ENCODE measurements at places on chromosomes 3 and 15.

GRCh38 chr3:107361633-107362032, 15.6 kb upstream of the CCDC54 start:
- no peak overlapping the region for H3K27ac ChIP-seq
- no peaks in the 10 kb centered on the region for H3K27me3 ChIP-seq
- no peaks in the 10 kb centered on the region for H3K4me1 ChIP-seq

- H3K27ac ChIP-seq = no peak overlapping the region
- H3K4me1 ChIP-seq = no peaks in the 10 kb centered on the region
- H3K36me3 ChIP-seq = no peaks in the 10 kb centered on the region
- no peak overlapping the region for H3K4me3 ChIP-seq
- H3K27me3 ChIP-seq = no peaks in the 10 kb centered on the region
- no peak for DNase-seq
Observed at GRCh38 chr3:148757238-148758215, 59.8 kb downstream of the AGTR1 start.

DNA sequence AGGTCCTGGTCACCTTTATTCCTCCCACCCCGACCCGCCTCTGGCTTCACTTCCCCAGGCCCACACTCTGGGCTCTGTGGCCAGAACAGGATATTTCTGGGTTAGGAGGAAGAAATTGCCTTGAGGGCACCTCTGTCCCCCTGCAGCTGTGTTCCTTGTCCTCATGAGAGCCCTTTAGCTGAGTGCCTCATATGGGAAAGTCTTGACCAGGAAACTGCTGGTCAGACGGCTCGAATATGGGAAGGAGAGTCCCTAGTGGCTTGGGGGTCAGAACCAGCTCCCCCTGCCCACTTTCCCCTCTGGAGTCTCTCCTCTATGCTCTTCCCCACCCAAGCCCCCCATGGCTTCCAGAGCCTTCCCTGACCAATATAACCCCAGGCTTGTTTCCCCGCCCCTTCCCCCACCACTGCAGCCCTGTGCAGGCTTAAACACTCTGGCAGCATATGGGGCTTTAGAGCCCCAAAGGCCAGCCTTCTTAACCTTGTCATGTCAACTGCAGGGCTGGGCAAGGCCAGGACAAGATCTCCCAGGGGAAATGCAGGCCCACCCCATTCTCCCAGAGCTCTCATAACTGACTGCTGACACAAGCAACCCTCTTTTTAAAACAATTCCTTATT, 36.4 kb downstream of the SEC22C start:
- no peaks in the 10 kb centered on the region for H3K27me3 ChIP-seq
- no peaks in the 10 kb centered on the region for H3K4me1 ChIP-seq
- no peaks in the 10 kb centered on the region for H3K36me3 ChIP-seq
- DNase-seq = no peak

GRCh38 chr15:92545996-92546395, 109.6 kb downstream of the FAM174B start:
- no peaks in the 10 kb centered on the region for H3K36me3 ChIP-seq
- H3K4me3 ChIP-seq = no peak overlapping the region
- no peak overlapping the region for H3K27ac ChIP-seq
- no peak for DNase-seq
- H3K4me1 ChIP-seq = no peaks in the 10 kb centered on the region
- H3K27me3 ChIP-seq = no peaks in the 10 kb centered on the region

GRCh38 chr15:52068004-52068615, 44.5 kb downstream of the BCL2L10 start:
- no peaks in the 10 kb centered on the region for H3K27me3 ChIP-seq
- H3K36me3 ChIP-seq = no peaks in the 10 kb centered on the region
- no peak overlapping the region for H3K4me3 ChIP-seq
- no peak for DNase-seq

DNA sequence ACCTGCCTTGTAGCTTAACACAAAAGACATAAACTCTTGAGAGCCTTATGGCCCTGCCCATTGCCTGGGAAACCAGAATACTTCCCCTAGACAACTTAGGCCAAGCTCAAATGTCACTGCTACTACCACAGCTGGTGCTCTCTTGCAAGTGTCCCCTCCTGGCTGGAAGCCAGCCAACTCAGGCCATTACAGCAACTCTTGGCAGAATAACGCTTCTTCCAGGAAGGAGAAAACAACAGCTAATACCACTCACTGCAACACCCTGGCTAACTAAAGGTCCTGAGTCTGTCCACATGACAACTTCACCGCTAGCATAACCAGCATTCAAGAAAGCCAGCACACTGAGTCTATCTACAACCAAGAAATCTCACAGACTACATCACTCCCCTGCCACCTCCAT, 5.1 kb upstream of the B4GALT4 start:
- H3K36me3 ChIP-seq = no peaks in the 10 kb centered on the region
- no peak overlapping the region for H3K4me3 ChIP-seq
- H3K4me1 ChIP-seq = peaks cover 9% of the 10 kb centered on the region
- H3K27ac ChIP-seq = no peak overlapping the region
- no peak for DNase-seq

DNA sequence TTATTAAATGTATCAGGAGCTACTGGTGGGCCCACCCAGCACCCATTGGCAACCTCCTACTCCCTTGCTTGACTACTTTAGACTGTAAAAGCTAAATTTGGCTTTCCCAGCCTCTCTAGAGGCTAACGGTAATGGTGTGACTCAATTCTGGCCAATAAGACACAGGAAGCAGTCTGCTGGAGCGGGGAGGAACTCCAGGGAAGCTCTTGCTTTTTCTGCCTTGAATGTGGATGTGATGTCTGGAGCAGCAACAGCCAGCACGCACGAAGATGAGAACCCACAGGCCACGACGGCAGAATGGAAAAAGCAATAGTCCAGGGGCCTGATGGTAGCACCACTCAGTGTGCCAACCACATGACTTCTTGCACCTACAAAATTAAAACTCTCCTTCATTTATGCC, 39.9 kb downstream of the RAB6B start:
- H3K27ac ChIP-seq = no peak overlapping the region
- no peak for DNase-seq
- no peaks in the 10 kb centered on the region for H3K4me1 ChIP-seq

- no peak overlapping the region for H3K4me3 ChIP-seq
- no peaks in the 10 kb centered on the region for H3K27me3 ChIP-seq
- peaks cover 11% of the 10 kb centered on the region for H3K4me1 ChIP-seq
- DNase-seq = no peak
Observed at GRCh38 chr3:195249057-195249770, 21.7 kb downstream of the XXYLT1 start.

DNA sequence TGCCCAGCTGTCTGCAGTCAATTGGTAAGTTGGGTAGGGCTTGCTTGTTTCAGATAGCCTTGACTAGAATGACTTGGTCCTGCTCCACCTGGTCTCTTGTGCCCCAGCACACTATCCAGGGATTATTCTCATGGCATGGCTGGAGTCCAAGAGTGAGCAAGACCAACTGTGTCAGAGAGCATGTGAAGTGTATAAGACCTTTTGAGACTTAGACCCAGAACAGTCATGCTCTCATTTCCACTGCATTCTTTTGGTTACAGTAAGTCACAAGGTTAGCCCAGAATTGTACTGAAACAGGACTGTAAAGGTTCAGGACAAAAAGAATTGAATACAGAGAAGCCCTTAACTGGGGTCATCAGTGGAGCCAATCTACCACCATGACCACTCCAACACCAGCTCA, 650.8 kb upstream of the ADAMTS9 start:
- no peak overlapping the region for H3K27ac ChIP-seq
- no peak overlapping the region for H3K4me3 ChIP-seq
- no peaks in the 10 kb centered on the region for H3K27me3 ChIP-seq
- no peak for DNase-seq

- H3K36me3 ChIP-seq = no peaks in the 10 kb centered on the region
- H3K4me3 ChIP-seq = no peak overlapping the region
- H3K4me1 ChIP-seq = no peaks in the 10 kb centered on the region
- H3K27ac ChIP-seq = no peak overlapping the region
- DNase-seq = no peak
Observed at GRCh38 chr15:20345401-20345958, 196.1 kb downstream of the GOLGA6L6 start.

DNA sequence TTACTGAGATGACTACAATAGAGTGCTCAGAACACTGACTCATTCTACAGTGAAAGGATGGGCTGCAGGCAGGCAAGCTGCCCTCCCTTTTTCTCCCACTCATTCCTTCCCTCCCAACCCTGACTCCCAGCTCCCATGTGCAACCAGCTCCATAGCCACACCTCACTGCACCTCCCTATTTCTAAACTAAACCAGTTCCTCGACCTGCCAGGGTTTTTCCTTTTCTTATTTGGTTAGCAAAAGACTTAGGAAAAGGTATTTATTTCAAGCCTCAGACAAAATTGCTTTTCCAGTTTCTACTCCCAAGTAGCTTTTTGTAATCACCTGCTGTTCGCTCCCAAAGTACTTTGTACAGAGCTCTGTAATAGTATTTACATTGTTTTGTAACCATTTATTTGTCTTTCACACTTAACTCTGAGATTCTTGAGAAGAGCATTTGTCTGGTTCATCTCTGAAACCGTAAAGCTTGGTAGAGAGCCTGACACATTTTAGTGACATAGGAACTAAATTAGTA, 2.2 kb downstream of the AADAC start:
- no peak overlapping the region for H3K4me3 ChIP-seq
- H3K4me1 ChIP-seq = no peaks in the 10 kb centered on the region
- H3K36me3 ChIP-seq = no peaks in the 10 kb centered on the region
- no peak overlapping the region for H3K27ac ChIP-seq
- no peak for DNase-seq

- no peaks in the 10 kb centered on the region for H3K4me1 ChIP-seq
- no peaks in the 10 kb centered on the region for H3K27me3 ChIP-seq
- H3K36me3 ChIP-seq = no peaks in the 10 kb centered on the region
Observed at GRCh38 chr3:45067941-45068340, 41.8 kb downstream of the CLEC3B start.

DNA sequence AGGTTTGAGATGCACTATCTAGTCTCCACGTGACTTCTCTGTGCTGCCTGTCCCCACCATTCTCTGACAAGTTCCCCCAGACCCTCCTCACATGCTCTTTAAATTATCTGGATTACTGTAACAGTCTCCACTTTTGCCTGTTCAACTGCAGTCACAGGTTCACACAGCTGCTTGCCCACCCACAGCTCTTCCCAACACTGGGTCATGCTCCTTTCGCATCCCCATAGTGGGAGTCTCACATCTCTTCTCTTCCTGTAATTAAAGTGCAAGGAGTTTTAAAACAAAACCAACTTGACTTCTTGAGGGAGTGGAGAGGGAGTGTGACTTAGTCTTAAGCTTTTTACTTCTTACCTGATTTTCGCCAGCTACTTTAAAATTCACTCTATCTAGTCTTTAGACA, 178.8 kb downstream of the PLCL2 start:
- H3K36me3 ChIP-seq = peaks cover 30% of the 10 kb centered on the region
- no peaks in the 10 kb centered on the region for H3K27me3 ChIP-seq
- no peak overlapping the region for H3K27ac ChIP-seq
- H3K4me1 ChIP-seq = no peaks in the 10 kb centered on the region

DNA sequence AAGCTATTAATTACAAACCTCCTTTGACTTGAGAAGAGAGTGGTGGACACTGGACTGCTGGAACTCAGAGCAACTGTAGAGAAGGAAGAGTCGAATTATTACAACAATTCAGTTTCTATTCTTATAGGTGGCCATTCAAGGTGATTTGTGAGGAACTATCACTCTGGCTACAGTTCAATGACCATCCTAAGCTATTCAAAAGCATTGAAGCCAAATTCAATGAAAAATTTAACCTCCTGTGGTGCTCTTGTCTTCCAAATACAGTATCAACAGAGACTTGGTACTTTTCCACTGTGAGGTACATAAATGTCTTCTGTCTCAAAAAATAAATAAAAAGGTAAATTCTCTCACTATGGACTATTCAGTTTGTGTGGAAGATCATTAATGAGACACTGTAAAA, 513.3 kb upstream of the SEMA6D start:
- H3K4me1 ChIP-seq = no peaks in the 10 kb centered on the region
- H3K27ac ChIP-seq = no peak overlapping the region
- no peak overlapping the region for H3K4me3 ChIP-seq
- no peaks in the 10 kb centered on the region for H3K36me3 ChIP-seq
- H3K27me3 ChIP-seq = no peaks in the 10 kb centered on the region

- no peak for DNase-seq
- no peak overlapping the region for H3K27ac ChIP-seq
- H3K27me3 ChIP-seq = peaks cover 21% of the 10 kb centered on the region
- H3K4me1 ChIP-seq = peaks cover 14% of the 10 kb centered on the region
- no peak overlapping the region for H3K4me3 ChIP-seq
Observed at GRCh38 chr15:51270706-51271105, 67.7 kb downstream of the CYP19A1 start.

GRCh38 chr3:158802409-158803268, 785 bp downstream of the MFSD1 start:
- peak; percentile 75 for DNase-seq
- H3K4me3 ChIP-seq = peak overlapping the region; percentile 91
- peak overlapping the region; percentile 72 for H3K27ac ChIP-seq
- H3K27me3 ChIP-seq = no peaks in the 10 kb centered on the region
- peaks cover 16% of the 10 kb centered on the region for H3K4me1 ChIP-seq
- H3K36me3 ChIP-seq = no peaks in the 10 kb centered on the region

DNA sequence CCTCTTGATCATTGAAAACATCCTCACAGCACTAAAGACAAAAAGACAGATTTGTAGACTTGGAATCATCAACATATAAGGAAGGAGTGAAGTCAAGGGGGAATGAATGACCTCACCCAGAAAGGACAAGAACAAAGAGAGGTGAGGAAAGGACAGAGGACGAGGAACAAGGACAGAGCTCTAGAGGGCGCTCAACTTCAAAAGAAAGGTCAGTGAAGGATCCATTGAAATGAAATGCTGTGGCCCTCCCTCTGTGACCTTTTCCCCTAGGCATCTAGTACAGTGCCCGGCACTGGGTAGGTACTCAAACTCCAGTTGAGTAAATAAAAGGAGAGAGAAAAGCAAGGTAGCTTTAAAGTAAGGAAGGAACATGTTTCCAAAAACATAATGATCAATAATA, 2.6 kb downstream of the ATP8B4 start:
- peaks cover 4% of the 10 kb centered on the region for H3K27me3 ChIP-seq
- no peak overlapping the region for H3K27ac ChIP-seq
- no peak for DNase-seq
- peaks cover 7% of the 10 kb centered on the region for H3K4me1 ChIP-seq

DNA sequence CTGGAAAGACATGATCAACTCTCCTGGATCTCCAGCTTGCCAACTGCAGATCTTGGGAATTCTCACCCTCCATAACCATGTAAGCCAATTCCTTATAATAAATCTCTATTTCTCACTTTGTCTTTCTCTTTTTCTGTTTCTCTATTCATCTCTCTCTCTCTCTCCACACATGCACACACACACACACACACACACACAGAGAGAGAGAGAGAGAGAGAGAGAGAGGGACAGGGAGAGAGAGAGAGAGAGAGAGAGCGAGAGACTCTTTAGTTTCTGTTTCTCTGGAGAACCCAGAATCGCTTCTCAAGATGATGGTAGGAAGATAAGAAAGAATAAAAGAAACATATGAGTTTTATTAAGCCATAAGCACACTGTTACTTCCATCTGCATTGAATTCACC, 111.9 kb downstream of the BCHE start:
- H3K4me1 ChIP-seq = no peaks in the 10 kb centered on the region
- H3K27ac ChIP-seq = no peak overlapping the region
- no peaks in the 10 kb centered on the region for H3K27me3 ChIP-seq
- no peak overlapping the region for H3K4me3 ChIP-seq

- no peak for DNase-seq
- no peak overlapping the region for H3K4me3 ChIP-seq
- no peaks in the 10 kb centered on the region for H3K36me3 ChIP-seq
- H3K27ac ChIP-seq = no peak overlapping the region
Observed at GRCh38 chr3:140903196-140903595, 38.4 kb upstream of the SLC25A36 start.

- no peak overlapping the region for H3K27ac ChIP-seq
- no peak for DNase-seq
- H3K27me3 ChIP-seq = peaks cover 39% of the 10 kb centered on the region
- H3K4me1 ChIP-seq = peaks cover 21% of the 10 kb centered on the region
Observed at GRCh38 chr15:43519196-43519595, 1.8 kb downstream of the MAP1A start.
